Fibroblast of skin of left quadriceps (primary cell): ENCODE measurements at places on chromosomes 13 and 19.

DNA sequence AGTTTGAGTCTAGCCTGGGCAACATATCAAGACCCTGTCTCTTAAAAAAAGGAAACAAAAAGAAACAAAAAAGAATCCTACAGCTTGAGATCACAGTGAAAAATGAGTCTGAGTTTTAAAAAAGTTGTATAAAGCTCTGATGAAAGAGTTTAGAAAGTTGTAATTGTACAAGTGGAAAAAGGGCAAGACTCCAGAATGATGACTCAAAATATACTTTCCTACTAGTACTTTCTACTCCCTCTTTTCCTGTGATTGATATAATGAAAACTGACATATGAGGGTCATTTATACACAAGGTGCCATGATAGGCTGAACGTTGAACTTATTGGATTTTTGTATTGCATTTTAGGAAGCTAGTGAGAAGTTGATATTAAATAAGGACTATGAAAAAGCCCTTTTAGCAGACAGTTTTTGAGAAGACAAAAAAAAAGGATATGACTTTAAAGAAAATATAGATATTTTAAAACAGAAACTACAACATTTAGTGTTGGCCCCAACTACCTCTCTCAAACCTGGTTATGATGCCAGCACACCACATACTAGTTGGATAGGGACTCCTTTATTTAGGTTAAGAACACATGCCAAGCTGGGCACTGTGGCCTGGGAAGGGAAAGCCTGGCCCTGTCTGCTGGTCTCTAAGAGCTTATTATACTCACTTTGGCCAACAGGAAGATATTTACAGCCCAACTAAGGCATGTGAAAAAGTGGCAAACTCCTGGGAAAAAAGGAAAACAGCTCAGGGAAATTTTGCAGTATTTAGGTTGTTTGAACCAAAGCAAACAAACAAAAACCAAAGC lies 116.6 kb downstream of the KL start:
- no peak for DNase-seq

GRCh38 chr13:56515441-56515840 lies 625.3 kb upstream of the PRR20A start:
- no peak for DNase-seq

DNA sequence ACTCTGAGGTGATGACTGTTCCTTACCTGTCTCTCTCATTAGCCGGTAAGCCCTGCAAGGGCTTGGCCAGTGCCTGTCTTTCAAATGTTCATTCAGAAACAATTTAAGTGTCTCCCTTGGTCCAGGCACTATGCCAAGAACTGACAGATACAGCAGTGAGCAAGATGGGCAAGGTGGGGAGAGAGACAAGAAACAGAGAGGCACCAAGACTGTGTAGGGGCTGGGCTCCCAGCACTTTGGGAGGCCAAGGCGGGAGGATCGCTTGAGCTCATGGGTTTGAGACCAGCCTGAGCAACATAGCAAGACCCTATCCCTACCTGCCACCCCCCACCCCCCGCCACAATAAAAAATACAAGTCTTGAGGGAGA lies 1.3 kb upstream of the CCNE1 start:
- DNase-seq, result no peak

DNA sequence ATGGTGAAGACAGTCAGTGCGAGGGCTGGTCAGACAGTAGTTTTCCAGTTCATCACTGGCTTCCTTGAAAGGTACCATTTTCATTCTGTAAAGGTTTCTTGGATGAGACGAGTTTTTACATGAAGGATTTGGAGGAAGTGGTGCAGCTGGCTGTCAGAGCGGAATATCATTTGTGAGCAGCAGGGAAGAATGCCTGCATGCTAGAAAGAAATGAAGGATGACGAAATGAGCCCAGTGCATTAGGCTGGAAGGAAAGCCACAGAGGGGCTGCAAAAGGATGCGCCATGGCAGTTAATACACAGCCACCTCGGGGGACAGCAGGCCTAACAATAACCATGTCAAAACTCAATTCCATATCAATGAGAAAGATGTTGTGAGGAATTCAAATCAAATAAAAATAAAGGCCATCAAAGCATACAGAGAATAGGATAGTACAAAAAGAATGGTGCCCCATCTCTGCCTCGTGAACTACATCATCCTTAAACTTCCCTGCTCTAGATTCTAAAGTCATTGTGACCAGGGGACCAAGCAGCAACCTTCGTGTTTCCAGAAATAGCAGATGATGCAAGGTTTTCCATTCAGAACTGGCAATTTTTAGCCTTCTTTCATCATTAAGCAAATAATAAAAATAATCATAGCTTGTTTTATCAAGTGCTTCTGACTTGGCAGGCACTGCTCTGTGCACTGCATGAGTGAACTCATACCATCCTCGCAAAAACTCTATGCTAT lies 504.2 kb downstream of the RFC3 start:
- no peak for DNase-seq

- DNase-seq, result no peak
Measured at GRCh38 chr13:94703721-94704314, 8.5 kb downstream of the SOX21 start.
